ENCODE measurements at places on chromosomes 2 and 18.

DNA sequence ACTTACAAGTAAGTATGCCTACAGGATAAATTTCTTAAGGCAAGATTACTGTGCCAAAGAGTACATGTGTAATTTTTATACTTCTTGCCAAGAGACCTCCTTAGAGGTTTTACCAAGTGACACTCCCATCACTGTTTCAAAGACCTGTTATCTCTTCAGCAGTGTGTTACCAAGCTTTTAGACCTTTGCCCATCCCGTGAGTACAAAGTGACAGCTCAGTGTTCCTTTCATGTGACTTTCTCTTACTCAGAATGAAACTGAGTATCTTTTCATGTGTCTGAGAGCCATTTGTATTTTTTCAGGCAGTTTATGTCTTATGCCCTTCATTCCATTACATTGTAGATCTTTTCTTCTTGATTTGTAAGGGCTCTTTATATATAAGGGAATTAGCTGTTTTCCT is 287.5 kb upstream of the SALL3 start:
- no peak for DNase-seq

DNA sequence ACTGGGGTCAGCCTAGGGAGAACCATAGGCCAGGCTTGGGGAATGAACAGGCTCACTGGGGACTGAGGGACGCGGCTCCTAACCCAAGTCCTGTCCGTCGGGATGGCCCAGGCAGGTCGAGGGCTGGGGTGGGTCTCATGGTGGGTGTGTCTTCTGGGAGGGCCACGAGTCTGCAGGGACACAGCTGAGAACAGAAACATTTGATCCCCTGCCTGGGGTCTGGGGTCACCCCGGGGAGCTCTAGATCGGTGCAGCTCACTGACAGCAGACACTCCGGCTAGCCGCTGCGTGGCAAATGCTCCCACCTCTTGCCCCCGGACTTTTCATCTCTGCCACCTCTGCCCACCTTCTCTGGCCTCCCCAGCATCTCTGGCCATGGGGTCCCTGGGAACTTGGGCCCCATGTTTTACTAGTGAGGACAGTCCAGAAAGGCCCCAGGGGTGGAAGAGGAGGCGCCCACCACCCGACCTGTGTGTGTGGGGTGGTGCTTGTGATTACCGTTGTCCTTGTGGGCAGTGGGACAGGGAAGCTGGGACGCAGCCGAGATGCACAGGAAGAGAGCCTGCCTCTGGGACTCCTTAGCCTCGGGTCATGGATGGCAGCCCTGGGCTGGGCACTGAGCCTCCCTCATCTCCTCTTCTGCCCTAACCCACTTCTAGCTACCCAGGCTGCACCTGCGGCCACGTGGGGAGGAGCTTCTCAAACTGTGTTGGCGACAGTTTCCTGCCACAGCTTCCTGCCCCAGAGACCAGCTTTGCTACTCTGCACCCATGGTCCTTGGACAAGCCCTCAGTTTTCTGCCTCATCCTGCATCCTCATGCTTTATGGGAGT is 4.9 kb downstream of the ZAP70 start:
- DNase-seq, result no peak

DNA sequence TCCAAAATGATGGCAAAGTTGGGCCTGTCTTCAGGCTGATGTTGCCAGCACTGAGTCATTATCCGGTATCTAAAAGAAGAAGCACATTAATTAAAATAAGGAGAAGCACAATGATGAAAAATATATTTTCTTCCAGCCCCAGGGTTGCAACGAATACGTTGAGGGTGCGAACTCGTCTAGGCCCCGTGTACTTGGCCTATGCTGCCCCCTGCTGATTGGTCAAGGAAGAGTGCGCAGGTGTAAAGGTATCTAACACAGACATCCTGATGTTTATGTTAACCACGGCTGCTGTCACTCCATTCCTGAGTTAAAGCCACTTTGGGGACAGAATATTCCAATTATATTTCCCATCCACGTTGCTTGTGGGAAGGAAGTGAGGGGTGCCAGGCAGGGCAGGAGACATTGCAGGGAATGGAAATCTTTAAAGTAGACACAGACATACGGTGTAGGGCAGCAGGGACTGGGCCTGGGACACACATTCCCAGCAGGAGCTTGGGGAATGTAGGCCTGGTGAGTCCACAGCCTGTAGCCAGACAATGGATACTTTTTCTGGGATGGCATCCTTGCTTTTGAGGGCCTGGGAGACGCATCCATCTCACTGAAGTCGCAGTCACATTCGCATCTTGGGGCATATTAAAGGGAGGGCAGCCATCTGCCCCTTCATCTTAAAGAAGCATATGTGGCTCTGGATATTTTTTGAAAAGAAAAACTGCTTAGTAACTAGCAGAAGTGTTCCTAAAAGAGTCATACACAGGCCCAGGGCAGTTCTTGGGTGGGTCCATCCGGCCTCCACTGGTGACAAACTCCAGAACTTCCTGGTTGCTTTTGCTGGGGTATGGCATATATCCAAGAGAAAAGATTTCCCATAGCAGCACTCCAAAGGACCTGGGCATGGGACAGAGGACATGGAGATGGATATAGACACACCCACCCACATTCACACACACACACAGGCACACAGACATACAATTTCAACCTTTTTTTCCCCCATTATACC is 81.9 kb downstream of the CLIP4 start:
- peak; percentile 64 for DNase-seq

- DNase-seq, result no peak
Observed at GRCh38 chr2:9596621-9597311, 34.0 kb downstream of the YWHAQ start.

GRCh38 chr2:168212866-168213265 is 34.5 kb downstream of the STK39 start:
- no peak for DNase-seq

Measured in lung (tissue), 17 donors.